ENCODE measurements at places on chromosomes 11 and 22. TPM values are rescaled to one million over a fixed set of nuclear protein-coding genes. Genes with fewer than 3 reads are reported as not detected.

The IL18 gene
- 0.20 TPM for total RNA-seq

The SCUBE2 gene
- total RNA-seq = 0.82 TPM

The FBLN1 gene
- 0.96 TPM for total RNA-seq

The DBX1 gene
- total RNA-seq = not detected

The RBX1 gene
- total RNA-seq = 41.3 TPM

The NFRKB gene
- total RNA-seq = 83.9 TPM

The IGSF9B gene
- 33.7 TPM for total RNA-seq

- DNase-seq = no peak
These were observed 22.2 kb downstream of the OPCML start for GRCh38 chr11:133509924-133510697.

- no peak for DNase-seq
These were observed 2.5 kb downstream of the GLYATL1 start for GRCh38 chr11:58941838-58942237.

DNA sequence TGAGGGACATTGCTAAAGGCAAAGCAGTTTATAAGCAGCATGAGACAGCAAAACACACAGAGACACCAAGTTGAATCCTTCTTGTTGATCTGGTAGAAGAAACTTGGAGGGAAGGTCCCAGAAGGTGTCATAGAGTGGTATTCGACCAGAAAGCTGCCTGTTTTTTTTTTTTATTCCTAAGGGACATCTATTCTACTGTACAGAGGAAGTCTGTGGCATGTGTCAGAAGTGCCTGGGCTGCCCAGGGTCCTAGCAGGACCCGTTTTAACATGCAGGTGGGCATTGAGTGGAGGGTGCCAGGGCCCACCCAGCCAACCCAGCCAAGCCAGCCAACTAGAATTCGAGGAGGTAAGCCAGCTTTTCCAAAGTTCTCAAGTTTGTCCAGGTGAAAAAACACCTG, 68.0 kb upstream of the ATXN10 start:
- no peak for DNase-seq

DNA sequence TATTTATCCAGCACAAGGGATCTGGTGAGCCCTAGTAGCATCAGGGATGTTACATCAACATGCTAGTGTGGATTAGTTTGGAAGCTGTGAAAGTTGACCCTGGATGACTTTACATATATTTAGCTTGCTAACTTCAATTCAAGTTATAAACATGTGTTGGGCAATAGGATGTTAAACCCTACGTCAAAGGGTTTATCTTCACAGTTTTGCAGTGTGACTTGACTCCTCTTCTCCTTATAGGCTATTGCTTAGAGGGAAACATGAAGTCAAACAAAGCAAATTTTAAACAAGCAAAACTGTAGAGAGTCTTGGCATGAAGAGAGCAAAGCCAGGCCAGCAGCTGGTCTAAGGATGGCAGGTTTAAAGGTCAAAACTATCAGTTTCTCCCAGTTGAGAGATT, 11.3 kb upstream of the CTSC start:
- no peak for DNase-seq

GRCh38 chr11:115984228-115984627, 480.0 kb upstream of the CADM1 start:
- DNase-seq = no peak

DNA sequence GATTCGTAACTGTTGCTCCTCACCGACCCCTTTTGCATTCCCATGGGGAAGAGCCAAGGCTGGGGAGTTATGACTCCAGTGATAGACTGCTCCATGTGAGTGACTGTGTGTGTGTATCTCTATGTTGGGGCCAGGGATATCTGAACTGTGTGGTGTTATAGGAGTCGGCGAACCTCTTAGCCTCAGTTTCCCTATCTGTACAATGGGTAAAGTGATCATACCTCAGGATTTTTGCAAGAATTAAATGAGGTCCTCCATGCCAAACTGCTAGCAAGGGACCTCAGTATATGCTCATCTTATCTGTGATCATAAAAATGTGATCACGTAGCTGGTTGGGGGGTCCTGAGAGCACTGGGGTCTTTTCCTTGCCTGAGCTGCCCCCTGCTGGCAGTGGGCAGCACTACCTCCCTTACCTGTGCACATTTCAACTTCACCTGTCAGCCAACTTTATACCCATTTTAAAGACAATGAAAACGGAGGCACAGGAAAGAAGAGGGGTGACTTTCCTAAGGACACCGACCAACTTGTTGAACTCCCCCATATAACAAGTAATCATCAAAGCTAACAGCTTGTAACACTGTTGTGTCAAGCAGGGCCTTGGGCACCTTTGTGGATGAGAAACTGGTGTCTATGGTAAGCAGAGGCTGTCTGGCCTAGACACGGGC, 1.4 kb upstream of the DPP3 start:
- no peak for DNase-seq

DNA sequence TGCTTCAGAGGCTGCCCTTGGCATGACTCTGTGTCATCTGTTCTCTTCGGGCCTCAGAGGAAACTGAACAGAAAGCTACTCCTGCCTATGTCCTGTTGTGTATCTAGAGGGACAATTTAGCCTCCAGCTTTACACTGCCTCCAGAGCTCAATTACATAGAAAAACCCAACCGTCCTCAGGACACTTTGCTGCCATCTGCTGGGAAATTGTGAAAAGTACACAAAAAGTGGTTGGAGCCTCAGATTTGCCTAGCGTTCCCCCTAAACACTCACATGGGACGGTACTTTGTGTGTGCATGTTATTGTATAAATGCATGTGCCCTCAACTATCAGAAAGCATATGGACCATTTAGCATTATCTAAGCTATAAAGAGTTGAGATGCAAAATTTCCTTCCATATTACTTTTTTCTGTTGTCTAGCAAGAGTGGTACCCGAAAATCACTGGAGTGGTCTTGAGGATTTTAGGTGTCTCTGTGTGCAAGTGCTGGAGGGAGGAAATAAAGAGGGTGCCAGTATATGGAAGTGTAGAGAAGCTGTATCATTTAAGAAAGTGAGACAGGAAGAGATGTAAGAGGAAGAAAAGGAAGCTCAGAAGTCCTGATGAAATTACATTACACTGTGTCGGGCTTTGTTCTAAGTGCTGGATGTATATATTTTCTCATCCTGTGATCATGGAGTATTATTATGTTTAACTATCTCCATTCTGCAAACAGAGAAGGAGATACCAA, 8.7 kb upstream of the MS4A4E start:
- DNase-seq = peak; percentile 4

- DNase-seq = no peak
These were observed 118.9 kb downstream of the PLEKHA7 start for GRCh38 chr11:16895306-16895705.

DNA sequence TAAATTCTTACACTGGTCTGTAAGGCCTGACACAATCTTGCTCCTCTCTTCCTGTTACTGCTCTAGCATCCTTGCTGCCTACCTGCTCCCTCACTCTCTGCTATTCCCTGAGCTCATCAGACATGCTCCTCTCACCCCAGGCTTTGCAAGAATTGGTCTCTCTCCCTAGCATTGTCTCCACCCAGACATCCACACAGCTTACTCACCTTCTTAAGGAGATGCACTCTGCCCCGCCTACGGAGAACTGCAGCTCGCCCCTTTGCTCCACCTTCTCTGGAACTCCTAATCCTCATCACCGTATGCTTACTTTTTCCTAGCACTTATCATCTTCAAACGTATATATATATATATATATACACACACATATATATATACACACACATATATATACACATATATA, 23.3 kb upstream of the TMPRSS5 start:
- DNase-seq = no peak

DNA sequence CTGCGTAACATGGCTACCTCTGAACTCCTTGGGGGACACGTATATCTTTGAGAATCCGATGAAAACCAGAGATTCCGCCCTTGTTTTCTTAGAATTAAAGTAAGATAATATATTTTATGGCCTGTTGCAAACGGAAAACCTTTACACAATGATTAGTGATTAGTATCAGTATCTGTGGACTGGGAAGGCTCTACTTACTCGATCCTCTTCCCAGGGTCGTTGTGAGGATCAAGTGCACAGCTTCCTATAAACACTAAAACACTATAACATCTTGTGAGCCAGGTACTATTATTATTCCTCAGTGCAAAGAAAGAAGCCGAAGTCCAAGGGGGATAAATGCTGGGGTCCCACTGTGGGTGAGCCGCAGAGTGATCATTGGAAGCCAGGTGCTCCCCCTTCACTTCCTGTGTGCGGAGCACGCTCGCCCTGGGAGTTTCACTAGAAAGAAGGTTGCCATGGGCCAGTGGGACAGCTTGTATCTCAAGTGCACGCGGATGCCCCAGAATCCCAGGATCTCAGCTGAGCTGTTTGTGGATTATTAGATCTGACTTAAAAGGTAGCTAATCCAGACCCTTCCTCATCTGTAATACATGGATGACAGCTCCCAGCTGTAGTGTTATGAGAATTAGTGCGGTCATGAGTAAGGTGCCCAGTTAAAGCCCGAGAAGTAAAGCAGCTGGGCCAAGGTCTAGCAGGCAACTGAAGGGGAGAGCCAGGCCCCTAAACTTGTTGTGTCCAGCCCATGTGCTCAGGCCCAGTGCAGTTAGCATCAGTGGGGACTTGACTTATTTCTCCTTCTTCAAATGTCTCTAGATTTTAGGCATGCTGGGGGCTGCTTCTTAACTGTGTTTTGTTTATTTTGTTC, 839 bp downstream of the CBY1 start:
- DNase-seq = no peak

DNA sequence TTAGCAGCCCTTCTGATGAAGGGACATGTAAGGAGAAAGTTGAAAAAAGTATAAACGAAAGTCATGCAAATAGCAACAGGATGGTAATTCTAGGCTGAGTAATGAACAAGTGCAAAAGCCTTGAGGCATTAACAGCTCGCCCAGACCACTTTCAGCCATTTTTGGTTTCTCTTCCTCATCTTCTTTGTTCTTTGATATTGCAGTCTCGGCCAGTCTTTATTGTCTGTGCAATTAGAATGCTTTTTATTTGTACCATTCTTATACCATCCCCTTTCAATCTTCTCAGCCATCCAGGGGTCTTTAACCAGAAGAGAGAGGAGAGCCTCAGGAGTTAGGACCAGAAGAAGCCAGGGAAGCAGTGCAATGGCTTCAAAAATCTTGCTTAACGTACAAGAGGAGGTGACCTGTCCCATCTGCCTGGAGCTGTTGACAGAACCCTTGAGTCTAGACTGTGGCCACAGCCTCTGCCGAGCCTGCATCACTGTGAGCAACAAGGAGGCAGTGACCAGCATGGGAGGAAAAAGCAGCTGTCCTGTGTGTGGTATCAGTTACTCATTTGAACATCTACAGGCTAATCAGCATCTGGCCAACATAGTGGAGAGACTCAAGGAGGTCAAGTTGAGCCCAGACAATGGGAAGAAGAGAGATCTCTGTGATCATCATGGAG, 7.3 kb downstream of the TRIM34 start:
- DNase-seq = no peak

GRCh38 chr11:100013011-100013410, 674.1 kb upstream of the ARHGAP42 start:
- DNase-seq = no peak

DNA sequence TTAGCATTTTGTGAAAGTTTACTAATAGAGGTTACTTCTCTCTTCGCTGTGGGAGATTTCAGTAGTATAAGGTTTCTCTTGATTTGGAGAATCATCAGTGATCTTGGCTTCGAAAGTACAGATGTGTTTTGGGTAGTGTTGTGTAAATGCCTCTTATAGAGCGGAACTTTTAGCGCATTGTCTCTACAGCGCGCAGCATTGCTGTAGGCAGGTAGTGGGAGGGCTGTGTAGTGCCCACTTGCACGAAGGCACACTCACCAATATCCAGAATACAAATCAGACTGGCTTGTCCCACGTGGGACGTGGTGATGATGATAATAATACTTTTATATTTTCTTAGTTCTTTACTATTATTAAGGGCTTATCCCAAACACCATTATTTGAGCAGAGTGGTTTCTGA, 51.4 kb downstream of the FAM83F start:
- no peak for DNase-seq

- DNase-seq = no peak
These were observed 1550.1 kb upstream of the TENM4 start for GRCh38 chr11:80990885-80991284.

DNA sequence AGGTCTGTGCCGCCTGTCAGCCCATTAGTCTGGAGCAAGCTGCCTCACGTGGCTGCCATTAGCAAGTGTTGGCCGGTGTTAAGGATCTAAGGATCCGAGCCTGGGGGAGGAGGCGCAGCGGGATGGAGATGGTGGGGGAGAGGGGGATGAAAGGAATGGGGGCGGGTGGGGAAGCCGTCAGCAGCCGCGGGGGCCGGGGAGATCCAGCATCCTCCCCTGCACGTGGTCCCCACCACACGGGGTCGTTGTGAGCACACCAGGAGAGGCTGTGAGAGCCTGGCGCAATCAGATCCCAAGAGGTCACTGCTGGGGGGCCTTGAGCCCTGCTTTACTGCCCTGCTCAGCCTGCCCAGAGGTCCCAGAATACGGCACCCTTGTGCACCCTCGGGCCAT, 7.3 kb downstream of the CABP7 start:
- DNase-seq = no peak

DNA sequence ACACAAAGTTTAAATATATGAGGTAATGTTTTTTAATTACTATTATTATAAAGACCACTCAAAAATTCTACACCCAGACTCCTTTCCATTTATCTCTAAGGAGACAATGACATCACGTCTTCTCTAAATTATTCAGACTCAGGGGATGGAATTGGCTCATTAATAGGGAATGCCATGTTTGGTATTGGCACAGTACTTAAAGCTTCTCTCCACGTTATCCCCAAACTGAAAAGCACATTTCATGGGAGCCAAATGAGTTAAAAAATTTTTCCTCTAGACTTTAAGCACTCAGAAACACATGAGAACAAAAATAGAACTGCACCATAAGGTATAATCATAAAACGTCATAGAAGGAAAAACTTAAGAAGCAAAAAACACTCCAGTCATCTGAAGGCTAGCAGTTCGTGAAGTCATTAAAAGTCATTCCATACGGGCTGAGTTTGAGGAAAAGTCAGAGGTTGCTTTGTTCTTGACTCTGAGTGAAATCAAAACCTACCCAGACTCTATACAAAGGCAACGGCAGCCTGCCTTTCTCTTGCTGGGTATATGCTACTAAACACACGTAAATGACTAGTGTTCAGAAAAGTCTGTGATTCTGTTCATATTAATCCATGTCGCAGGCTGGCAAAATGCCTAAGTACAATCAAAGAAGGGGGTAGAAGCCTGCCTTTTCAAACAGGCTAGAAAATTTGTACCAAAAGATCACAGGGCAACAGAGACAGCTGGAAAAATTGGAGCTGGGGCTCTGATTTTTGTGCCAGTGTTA, 8.7 kb upstream of the MPPED2 start:
- no peak for DNase-seq

GRCh38 chr11:46410021-46410420, 18.4 kb upstream of the CHRM4 start:
- no peak for DNase-seq

- no peak for DNase-seq
These were observed 68.9 kb downstream of the C11orf58 start for GRCh38 chr11:16807306-16807705.
